Lower leg skin (tissue), 4 donors: ENCODE measurements at places on chromosomes 2 and 18. TPM values are rescaled to one million over a fixed set of nuclear protein-coding genes. Genes with fewer than 3 reads are reported as not detected.

Gene LINC00305
- total RNA-seq: not detected

Gene VIT
- total RNA-seq: 11.3 TPM

Gene SRD5A2
- not detected for total RNA-seq

Gene GPR17
- total RNA-seq: not detected

Gene PLCL1
- total RNA-seq: 3.7 TPM

Gene WDSUB1
- 7.6 TPM for total RNA-seq

Gene FLACC1
- 0.69 TPM for total RNA-seq

DNA sequence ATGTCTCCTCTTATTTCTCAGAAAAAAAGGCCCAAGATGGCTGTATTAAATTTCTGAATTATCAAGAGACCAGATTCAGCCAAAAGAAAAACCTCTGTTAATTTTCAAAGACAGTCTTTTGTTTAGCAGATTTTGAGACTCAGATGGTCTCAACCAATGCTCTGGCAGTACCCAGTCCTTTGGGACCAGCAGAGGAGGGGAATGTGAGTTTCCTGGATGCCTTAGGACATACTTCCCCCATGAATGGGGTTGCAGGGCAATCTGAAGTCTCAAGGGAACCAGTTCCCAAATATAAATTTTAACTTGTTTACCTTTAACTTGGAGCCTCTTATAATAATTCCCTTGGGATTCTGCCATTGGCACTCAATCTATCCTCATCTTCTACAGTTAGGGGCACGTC, 107.8 kb upstream of the ZNF521 start:
- DNase-seq: no peak

GRCh38 chr18:14919666-14920065, 171.7 kb downstream of the ANKRD30B start:
- DNase-seq: no peak

DNA sequence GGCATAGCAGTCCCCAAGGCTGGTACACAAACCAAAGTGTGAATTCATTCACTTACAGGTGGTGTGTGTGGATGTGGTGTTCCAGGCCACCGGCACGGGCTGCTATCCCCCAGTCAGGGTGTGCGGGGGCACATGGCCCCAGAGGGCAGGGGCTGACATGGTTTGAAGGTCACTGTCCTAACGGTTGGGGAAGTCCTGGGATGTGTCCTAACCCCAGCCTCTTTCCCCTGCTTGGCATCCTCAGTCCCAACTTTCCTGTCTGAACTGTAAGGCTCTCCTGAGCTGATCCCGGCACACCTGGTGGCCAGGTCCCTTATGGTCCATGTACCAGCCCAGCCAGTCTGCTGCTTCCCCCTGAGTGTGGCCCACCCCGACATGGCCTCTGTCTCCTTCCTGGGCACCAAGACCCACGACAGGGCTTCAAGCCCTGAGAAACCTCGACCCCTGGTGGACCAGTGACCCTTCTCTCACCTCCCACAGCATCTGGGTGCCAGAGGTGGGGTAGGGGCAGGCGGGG, 2.4 kb upstream of the TMEM185B start:
- no peak for DNase-seq

DNA sequence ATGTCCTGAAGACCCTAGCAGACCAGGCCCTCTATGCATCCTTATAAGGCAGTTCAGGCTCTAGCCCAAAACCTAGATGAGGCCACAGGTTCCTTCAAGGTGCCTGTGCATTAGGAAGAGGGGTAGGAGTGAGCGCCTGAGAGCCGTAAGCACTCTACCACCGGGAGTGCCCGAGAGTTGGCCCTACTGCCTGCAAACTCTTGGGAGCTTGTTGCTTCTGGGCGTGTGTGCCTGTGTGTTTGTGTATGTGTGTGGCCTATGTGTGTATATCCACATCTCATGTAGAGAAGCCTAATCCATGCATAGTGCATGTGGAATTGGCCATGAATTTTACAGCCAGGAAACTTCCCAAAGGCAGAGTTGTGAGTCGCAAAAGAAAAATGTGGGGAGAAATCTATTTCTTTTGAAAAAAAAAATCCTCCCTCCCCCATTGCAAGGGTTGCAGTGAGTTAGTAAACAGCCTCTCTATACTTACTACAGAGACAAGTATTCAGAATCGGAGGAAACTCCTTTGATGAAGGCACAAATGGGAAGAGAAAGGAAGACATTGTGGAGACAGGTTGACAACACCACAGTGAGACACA, 96.8 kb downstream of the ADD2 start:
- DNase-seq: peak; percentile 42

DNA sequence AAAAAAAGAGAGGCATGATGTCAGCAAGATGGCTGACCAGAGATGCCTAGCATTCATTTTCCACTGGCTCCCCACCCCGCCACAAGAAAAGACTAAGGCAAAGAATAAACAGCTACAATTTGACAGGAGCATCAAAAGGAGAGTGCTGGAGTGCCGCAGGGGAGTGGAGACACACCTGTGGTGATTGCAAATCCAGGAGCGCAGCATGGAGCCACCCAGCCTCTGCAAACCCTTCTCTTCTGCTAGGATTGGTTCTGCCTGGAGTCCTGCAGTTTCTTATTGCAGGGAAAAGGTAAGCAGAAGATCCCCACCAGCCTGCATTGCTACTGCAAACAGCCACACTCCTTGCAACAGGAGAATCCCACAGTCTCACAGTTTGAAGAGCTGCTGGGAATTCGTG, 26.1 kb downstream of the BOLL start:
- no peak for DNase-seq

DNA sequence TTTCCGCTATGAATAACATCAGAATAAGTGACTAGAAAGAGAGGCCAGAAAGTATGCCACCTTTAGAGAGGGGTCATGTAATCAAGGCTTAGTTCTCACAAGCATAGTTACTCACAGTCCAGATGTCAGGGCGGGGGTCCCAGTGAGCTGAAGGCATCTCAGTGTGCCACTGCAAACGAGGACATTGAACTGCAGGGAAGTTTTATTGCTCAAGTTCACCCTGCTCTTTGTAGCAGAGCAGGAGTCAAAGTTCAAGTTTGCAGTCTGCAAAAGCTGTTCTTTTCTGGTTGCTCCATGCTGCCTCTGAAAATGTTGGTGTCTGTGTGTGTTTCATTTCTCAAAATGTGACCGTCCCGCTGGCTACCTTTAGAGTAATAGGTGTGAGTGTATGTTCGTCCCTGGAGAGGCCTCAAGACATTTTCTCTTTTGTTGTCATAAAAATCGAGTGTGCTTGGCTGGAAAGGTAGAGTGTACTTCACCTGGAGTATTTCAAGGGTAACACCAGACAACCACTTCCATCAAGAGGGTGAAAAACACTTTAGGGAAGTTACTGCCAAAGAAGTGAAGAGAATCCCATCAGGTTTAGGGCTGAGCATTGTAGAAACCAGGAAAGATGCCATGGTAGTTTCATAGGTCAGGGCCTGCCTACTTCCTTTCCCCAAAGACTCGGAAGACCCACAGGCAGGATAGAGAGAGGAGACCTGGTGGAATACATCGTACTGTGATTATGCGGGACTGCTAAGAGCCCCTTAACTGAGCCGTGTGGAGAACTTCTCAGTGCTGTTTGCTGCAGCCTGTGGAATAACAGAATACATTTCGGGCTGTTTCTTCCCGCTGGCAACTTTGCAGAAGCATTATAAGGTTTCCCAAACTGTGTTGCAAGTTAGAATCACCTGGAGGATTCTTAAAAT, 89.9 kb downstream of the LYPD6 start:
- no peak for DNase-seq

GRCh38 chr2:12778369-12778768, 61.6 kb downstream of the TRIB2 start:
- DNase-seq: no peak

- DNase-seq: no peak
Measured at GRCh38 chr2:124026503-124026902, 1.4 kb downstream of the CNTNAP5 start.

- no peak for DNase-seq
Measured at GRCh38 chr2:17373741-17374140, 144.5 kb downstream of the RAD51AP2 start.

DNA sequence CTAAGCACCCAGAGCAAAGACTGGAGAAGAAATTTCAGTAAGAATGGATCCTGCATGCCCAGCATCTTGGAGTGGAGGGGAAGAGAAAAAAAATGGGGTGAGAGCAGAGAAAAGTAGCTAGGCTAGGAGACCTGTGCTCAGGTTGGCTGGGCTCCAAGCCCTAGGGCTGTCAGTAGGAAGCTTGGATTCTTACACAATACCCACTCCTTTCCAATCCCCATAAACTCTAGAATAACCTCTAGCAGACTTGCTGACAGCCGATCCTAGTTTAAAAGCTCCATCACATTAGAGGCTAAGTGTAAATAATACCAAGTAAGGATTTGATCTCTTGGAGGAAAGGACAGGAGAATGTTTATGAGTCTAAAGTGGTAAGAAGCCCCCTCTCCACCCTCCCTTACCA, 46.2 kb upstream of the NABP1 start:
- DNase-seq: no peak

GRCh38 chr2:219661197-219661954, 33.9 kb downstream of the SLC4A3 start:
- DNase-seq: no peak

DNA sequence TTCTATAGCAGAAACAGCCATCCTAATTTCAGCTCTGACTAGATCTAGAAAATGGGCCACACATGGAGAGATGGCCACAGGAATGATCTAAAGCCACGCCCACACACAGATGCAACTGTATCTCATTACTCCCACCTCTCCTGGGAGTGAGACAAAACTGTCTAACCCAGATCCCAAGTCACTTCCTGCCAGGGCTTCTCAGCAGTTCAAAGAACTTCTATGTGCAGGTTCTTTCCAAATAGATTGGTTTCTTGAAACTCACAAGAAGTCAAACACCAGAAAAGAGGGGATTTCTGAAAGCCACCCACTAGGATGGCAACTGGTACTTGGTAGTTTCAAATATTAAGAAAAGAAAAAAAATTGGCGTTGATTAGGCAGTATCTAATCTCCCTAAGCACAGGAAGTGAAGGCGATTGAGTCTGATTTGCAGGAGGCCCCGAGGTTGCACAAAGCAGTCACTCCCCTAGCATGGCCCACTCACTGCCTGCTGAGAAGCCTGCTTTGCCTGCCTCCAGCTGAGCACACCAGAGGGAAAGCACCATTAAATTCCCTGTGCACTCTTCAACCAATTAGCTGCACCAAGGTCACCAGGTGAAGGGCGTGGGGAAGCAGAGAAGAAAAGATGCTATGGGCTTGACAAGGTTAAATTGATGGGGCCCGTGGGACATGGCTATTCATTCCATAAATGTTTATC, 51.1 kb downstream of the PAPOLG start:
- DNase-seq: peak; percentile 50

DNA sequence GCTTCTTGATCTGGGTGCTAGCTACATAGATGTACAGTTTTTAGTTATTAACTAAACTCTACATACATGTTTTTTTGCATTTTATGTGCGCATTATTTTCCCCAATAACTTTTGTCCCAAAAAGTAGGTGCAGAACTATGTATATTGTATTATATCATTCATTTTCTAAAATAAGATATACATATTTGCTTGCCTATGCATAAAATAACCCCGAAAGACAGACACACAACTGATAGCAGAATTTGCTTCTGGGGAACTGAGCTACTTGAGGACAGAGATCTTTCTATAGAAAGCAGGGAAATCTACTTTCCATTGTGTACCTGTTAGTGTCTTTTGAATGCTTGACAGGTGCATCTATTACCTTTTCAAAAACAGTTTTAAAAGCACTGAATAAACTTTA, 88.9 kb upstream of the SIX3 start:
- no peak for DNase-seq

DNA sequence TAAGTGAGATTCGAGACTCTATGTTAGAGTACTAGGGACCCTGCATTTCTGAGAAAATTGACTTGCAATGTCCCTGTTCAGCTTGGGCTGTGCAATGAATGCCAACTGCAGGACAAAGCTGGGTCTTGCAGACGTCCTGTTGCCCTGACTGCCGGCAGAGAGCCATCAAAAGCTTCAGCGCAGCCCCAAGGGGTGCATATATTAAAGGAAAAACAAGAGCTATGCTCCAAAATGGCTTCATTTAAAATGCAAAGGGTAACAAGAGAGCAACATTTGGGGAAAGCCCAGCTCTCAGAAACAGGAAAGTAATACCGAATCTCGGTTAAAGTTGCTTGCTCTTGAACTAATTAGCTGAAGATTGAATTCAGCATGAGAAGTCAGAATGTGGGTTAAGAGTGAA, 110.9 kb upstream of the PNPT1 start:
- no peak for DNase-seq

GRCh38 chr18:55343396-55344073, 244.5 kb downstream of the TCF4 start:
- DNase-seq: no peak

GRCh38 chr2:54632733-54633692, 90.4 kb upstream of the EML6 start:
- no peak for DNase-seq

GRCh38 chr2:49959961-49960553, 805.7 kb upstream of the FSHR start:
- DNase-seq: no peak

GRCh38 chr2:178946494-178946893, 103.4 kb downstream of the CCDC141 start:
- DNase-seq: no peak

GRCh38 chr18:38644875-38645641, 1079.5 kb upstream of the CELF4 start:
- no peak for DNase-seq

GRCh38 chr2:206996556-206997065, 57.3 kb downstream of the CPO start:
- DNase-seq: no peak

DNA sequence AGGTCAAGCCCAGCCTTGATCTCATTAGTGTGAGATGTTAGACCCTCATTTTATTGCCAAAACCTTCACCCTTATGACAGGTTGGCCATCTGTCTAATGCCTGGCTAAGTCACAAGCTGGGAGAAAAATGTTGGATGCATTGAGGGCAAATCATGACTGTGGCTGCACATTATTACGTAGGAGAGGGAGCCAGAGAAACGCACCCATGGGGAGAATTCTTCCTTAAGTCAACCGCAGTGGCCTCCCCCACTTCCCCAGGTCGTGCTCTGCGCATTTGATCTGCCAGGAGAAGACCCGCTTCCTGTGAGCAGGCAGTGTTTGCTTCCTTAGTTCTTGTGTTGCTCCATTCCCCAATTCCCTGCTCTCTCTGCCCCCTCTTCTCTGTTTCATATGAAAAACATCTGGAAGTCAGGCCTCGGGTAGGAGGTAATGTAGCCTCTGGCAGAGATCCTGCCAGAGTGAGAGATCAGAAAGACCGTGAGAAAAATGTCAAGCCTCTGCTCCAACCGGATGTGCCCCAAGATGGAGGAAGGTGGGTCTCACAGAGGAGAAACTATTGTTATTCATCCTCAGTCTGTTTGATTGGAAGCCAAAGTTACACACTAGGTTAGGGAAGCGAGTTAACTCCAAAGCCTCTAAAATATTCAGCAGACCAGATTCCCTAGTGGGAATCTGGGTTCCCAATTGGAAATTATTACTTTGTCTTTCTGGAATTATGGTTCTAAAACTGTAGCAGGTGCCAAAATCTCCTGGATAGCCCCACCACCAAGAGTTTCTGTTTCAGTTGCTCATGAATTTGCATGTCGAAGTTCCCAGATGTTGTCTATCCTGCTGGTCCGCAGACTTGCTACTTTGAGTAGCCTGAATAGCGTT, 144.3 kb upstream of the PELI1 start:
- no peak for DNase-seq

GRCh38 chr2:155308367-155309009, 610.0 kb downstream of the KCNJ3 start:
- DNase-seq: no peak
